Mucosa of gallbladder (tissue), 1 donor: ENCODE measurements at places on chromosomes 5 and 9.

DNA sequence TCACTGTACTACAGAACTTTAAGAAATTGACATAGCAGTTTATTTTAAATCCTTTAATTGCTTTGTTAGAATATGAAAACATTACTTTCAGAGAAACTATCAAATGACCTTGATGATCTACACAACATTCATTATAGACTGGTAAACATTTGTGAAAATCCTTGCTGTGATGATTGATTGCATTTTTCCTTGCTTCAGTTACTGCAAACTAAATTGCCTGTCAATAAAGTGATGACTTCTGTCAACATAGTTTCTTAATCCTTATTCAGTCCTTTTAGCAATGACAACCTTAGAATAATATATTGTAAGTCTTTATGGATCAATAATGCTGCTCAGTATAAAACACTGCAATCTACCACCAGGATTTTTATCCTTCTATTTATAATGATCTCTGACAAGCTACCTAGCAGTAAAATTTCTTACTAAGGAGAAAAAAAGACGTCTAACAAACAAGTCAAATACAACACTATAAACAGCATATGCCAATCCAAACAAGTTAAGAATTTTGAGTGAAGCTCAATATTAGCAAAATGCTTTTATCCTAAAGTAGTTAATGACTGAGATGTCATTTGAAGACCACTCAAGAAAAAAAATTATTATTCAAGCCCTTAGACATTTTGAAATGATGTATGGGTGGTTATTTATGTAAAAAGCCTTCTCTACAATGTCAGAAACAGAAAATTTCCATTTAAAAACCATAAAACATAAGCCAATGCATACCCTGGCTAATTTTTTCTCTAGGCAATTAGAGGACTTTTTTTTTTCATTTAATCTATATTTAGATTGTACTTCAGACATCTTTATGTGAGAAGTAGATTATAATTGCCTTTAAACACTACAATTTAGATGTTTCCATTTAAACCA, 105.5 kb downstream of the FBXL17 start:
- DNase-seq: no peak

- no peak for DNase-seq
These were observed 195.2 kb upstream of the PTGER4 start for GRCh38 chr5:40484495-40484894.

DNA sequence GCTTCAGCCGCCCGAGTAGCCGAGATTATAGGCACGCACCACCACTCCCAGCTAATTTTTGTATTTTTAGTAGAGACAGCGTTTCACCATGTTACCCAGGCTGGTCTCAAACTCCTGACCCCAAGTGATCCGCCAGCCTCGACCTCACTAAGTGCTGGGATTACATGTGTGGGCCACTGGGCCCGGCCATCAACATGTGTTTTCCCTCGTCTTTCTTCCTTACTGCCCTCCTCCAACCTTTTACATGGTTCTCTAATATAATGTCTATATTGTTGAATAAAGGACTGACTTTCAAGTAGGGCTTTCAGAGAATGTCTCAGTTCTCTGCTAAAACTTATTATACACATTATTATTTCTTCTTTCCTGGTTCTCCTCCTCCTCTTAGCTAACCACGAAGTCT, 21.3 kb upstream of the PCAT7 start:
- no peak for DNase-seq

DNA sequence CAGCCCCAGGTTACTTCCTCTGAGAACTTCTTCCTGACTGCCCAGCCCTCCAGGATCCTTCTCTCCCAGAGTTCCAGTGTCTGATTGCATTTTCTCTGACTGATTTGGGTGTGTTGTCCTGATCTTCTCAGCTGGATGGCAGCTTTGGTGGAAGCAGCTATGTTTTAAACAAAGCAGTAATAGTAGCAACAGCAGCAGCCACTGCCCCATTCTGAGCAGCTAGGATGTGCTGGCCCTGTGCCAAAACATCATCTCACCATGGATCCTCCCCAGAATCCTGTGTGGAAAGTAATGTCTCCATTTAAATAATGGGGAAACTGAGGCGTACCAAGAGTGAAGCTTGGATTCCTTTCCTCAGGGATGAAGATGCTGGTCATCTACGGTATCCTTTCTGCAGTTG, 46.4 kb upstream of the PSD2 start:
- DNase-seq: no peak

GRCh38 chr9:3526997-3527940, 1.5 kb upstream of the RFX3 start:
- no peak for DNase-seq

DNA sequence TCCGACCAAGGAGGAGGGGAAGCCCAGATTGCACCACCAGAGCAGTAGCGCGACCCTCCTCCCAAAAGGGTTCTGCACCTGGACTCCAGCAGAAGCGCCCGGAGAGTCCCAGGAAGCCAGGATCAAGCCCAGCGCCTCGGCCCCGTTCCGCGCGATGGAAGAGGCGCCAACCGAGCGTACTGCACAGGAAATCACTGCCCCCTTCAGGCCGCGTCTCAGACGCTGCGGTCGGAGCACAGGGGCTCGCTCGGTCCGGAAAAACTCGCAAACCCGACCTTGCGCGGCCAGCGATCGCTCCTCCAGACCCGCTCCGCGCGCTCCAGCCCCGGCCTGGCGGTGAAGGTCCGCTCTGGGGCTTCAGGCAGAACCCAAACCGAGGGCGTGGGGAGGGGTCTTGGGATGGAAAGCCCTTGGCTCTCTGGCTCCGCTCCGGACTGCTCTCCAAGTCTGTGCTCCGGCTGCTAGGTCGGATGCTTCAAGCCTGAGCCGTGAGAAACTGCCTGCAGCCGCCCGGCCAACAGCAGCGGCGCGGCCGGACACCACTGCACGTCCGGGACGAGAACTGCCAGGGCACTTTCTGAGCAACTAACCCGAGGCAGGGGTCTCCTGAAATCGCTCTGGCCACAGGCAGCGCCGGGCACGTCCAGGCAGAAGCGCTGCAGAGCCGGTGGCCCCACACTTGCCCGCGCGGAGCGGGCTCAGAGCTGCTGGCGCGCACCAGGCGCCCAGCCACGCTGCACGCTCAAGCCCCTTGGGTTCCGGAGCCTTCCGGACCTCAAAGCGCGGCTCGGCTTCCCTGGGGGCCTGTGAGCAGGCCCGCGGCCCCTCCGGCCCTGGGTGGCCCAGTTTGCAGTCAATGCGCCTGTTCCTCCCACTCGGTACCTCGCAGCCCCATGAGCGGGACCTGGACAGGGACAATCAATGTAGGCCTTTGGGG, 1.3 kb downstream of the GABBR2 start:
- DNase-seq: peak; percentile 15

DNA sequence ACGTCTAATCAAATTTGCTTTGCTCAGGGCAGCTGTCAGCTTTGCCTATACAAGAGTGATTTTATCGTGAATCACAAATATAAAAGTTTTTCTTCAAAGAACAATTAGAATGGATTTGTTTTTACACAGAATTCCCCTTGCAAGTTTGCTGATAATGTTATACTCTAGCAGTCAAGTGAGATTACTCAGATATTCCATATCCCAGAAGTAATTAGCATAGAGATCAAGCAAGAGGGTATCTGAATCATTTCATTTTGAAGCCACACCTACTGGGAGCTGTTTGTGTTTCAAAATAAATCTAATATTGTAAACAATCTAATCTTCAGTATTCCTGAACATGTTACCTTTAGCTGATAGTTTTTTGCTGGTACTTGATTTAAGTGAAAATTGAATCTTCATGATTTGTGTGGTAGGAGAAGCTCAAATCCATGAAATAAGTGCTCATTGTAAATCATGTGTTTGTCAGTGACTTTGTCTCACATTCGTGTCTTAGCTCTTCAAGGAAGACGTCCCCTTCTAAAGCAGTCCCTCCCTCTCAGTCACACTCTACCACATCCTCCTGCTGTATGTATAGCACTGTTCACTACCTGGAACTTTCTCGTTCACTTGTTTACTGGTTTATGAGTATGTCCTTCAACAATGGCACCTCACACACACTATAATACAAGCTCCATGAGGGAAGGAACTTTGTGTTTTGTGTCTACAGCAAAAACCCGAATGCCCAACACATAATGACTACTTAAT, 3.3 kb upstream of the TTC39B start:
- no peak for DNase-seq

DNA sequence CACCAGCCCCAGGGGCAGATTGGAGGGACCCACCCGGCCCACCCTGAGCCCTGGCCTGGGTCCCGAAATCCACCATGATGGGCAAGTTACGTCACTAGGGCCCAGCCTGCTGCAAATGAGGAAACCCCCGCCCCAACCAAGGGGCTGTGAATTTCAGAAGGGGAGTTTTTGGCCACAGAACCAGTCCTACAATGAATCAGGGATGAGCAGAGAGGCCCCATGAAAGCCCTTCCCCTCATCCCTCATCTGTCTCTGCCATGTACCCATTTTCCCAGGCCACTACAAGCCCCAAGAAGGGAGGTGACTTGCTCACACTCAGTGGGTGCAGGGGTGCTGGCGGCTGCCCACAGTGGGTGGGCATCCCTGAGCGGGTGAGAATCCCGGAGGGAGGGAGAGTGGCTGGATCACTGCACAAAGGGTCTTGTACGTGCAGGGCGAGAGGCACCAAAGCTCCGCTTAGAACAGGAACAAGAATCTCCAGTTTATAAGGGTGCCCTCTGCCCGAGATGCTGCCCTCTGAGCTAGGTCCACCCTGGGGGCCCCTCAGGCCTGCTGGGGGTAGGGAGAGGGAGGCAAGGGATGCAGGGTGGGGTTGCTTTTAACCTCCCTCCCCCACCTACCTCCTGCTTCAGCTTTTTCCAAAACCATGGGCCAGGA, 10.4 kb upstream of the TCF7 start:
- no peak for DNase-seq

GRCh38 chr5:144472221-144472620, 301.5 kb downstream of the KCTD16 start:
- DNase-seq: no peak

DNA sequence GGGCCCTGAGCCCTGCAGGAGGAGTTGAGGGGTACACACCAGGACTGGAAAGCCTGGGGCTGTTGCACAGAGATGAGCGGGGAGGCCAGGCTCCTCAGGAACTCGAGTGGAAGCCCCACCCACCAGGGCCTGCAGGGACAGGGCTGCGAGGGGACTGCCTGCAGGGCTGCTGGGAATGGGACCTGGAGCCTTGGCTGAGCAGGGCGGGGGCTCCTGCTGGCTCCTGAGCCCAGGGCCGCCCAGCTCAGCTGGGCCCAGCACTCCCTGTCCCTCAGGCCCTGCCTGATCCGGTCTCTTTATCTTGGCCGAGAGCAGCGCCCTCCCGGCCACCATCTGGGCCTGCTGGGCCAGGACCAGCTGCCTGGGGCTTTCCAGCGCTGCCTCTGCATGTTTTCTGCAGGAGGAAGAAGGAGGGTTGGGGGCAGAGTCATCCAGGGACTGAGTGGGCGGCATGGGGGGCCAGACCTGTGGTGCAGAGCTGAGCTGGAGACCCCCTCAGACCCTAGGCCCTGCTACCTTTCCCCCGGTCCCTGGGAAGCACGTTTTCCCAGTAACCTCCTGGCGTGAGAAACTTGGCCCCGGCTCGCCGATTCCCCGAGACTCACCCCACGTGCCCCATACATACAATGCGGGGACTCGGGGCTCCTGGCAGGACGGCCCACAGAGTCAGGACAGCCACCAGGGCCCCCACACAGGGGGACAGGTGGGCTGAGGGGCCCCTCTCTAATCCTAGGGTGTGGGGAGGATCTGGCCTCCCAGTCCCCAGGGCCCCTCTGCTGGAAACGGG, 9.4 kb downstream of the LCN12 start:
- no peak for DNase-seq

GRCh38 chr9:115643948-115644727, 509.5 kb upstream of the PAPPA start:
- no peak for DNase-seq

- no peak for DNase-seq
These were observed 53.4 kb downstream of the GNAQ start for GRCh38 chr9:77978086-77978781.

DNA sequence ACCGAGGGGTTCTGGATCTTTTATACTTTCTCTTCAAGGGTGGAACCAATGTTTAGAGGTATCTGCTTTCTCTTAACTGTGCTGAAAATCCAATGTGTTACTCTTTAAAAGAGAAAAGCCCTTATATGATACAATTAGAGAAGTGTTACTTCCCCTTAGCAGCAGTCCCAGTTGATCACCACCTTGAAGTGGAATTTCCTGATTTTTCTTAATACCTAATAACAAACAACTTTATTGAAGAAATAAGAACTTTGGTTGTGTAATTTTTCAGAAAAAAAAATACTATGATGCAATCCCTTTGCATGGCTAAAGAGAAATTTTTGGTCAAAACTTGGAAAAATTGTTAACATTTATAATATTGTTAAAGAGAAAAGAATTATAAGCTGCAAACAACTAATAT, 24.7 kb downstream of the SLC1A3 start:
- no peak for DNase-seq

GRCh38 chr9:37283730-37284325, 138.7 kb upstream of the GRHPR start:
- DNase-seq: no peak

DNA sequence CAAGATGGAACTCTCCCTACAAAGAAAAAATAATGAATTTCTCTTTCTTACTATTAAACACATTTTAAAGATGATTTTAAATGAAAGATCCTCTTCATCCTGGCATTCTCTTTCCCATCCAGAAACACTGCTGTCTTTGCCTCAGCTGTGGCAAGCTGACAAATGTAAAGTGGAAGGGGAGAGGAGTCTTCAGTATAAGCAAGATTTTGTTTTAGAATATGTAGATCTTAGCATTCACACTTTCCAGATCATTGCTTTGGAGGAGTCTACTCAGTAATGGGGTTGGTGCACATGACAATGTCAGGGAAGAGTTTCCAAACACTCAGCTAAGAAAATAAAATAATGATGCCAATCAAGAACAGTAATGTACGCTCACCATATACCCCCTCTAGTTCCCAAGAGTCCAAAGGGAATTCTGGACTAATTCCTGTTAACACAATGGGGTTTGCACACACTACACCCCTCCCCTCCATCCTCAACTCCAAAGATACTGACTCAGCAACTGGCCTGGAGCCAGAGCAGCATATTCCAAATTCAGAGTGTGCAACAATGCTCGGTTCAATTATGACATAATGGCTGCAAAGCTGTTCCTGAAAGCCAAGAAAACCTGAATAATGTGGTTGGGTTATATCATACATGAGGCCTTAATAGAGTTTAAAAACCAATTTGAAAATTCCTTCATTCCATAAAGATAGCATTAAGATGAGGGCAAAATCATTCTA, 4.6 kb downstream of the C5orf63 start:
- DNase-seq: no peak

DNA sequence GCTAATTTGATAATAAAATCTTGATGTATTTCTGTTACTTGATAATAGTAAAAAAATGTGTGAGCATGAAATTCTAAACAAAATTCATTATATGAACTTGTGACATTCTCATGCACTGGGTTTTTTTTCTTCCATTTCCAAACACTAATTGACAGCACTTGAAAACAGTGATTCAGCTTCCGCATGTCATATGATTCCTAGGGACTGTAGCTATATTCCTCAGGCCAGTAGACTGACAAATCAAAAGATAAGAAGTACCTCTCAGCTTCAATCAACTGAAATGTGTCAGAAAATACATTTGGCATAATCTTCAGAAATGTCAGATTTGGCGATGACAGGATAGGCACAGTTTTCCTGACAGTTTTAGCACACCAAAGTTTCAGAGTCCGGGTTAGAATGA, 52.5 kb downstream of the EFNA5 start:
- no peak for DNase-seq

GRCh38 chr5:67299231-67299735, 102.7 kb upstream of the CD180 start:
- DNase-seq: no peak
